Head of caudate nucleus (tissue), 42 donors: ENCODE measurements at places on chromosomes 7 and 10.

- DNase-seq: no peak
Measured at GRCh38 chr7:158887594-158887993, 31.2 kb downstream of the DYNC2I1 start.

DNA sequence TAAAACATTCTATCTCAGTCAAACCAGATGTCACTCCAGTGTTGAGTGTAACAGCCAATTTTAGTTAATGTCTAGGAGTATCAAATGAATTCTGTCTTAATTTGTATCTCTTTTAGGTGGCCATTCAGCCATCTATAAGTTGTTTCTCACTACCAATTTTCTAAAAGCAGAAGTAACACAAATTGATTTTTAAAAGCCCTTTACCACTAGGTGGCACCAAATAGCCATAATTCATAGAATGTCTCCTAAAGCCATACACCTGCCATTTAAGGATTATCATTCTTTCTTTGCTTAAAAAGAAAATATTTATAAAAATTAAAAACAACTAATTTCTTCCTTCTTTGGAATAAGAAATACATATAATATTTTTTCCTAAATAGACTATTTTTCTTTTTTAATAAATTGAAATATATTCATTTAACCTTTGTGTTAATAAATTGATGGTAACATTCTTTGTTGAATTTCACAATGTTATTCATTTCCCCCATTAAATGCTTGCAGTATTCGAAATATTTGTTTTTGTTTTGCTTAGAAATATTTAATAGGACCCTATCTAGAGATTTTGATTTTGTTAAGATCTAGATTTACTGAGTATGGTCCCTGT, 107.8 kb upstream of the PPP1R3A start:
- DNase-seq: no peak

GRCh38 chr10:59131666-59132065, 44.8 kb upstream of the PHYHIPL start:
- no peak for DNase-seq

- DNase-seq: no peak
Measured at GRCh38 chr7:48628793-48629349, 295.5 kb upstream of the CDC14C start.

- no peak for DNase-seq
Measured at GRCh38 chr7:130925136-130925794, 191.3 kb upstream of the KLF14 start.

DNA sequence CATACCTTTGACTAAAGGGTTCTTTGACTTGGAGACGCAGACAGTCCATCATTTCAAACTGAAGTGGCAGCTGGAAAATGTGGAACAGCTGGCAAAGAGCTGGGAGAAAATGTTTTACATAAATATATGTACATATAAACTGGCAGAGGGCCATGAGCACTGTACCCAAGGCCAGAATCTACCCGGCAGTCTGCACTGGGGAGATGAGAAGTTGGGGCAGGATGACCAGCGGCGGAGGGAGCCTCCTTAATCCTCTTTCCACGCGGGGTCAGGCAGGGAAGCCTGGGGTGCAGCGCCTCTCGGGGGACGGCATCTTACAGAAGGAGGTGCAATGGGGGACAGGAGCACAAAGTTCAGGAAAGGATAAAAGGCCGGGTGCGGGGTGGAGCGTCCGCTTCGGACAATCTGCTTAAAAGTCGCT, 1.3 kb downstream of the GLI3 start:
- no peak for DNase-seq

GRCh38 chr10:73110345-73110849, at the start of gene NUDT13:
Gene NUDT13 (plus strand): TSS chr10:73110455. CDS start chr10:73114366, 3,911 bp downstream.
- DNase-seq: peak; percentile 85

- no peak for DNase-seq
Measured at GRCh38 chr10:44992070-44992731, 8.5 kb upstream of the ZNF22 start.

DNA sequence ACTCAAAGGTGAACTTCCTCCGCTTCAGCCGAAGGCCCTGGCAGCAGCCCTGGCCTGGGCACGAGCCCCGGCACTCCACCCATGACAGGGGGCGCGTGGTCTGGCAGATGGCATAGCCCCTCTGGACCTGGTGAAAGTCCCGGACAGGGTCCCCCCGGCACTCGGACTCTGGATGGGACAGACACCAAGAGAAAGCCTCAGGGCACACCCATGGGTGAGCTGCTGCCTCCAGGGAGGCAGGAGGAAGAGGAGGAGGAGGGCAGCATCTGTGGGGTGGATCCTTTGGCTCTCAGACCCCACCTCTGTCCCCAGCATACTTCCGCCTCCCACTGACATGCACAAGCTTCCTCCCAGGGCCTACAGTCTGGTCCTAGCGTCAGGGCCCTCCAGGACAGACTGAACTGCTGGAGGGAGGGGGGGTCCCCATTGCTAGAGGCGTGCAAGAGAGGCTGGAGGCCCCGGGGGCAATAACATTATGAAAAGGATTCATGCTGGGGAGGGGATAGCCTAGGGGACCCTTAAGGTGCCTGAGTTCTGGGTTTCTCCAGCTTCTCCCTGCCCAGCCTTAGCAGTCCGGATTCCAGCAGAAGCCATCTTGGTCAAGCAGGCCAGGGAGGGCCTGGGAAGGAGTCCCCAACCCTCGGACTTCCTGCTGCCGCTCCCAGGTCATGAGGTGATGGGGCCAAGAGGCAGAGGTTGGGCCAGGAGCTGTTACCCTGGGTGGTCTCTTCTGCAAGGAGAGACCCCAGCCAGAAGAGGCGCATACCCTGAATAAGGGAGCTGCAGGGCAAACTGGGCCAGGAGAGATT, 169.3 kb downstream of the LCOR start:
- DNase-seq: no peak

DNA sequence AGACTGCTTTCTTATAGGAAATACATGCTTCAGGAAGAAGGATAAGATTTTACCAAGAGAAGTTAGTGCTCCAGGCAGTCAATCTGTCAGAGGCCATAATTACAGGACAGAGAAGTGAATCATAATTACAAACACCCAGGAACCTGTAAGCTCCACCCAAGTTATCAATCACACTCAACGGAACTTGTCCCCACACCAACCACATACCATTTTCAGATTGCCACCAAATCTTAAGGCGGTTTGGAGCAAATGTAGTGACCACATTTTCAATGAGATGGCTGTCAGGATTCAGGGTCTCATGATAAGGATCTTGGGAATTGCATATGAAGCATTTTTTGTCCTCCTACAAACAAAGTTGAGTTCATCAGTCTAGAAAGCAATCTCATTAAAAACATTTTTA, 4.8 kb downstream of the LAMB1 start:
- no peak for DNase-seq

GRCh38 chr10:61705022-61705613, 42.4 kb downstream of the CABCOCO1 start:
- DNase-seq: no peak

- no peak for DNase-seq
Measured at GRCh38 chr10:105559333-105560097, 918.4 kb downstream of the SORCS3 start.

GRCh38 chr7:1667566-1668395, 2.3 kb upstream of the ELFN1 start:
- DNase-seq: no peak

DNA sequence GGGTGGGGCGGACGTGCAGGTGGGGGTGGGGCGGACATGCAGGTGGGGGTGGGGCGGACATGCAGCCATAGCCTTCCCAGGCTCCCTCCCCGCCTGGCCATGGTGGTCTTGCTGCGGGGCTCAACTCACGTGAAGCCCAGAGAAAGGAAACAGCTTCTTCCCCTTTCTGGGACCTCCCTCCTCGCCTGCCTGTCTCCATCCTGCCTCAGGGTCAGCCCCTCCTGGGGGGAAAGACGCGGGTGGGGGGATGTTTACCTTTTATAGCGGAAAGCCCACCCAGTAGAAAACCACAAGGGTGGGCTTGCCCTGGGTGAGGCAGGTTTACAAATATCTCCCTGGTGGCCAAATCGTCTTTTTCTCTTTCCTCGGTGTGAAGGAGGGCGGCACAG, 520.0 kb downstream of the GLRX3 start:
- DNase-seq: no peak

DNA sequence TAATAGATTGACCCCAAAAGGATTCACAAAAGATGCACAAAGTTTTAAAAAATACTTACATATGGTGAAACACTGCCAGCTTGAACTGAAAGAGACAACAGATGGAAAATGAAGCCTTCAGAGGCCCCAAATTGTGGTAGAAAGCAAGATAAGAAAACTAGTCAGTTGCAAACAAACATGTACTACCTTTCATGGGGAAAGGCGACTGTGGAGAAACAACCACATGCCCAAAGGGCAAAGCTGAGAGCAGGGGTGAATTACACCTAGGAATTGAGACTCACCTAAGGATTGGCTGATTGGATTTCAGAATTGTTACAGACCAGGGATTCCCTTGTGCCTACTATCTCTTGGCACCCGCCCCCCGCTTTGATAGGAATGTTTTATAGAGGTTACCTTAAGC, 13.1 kb downstream of the EPC1 start:
- DNase-seq: no peak

DNA sequence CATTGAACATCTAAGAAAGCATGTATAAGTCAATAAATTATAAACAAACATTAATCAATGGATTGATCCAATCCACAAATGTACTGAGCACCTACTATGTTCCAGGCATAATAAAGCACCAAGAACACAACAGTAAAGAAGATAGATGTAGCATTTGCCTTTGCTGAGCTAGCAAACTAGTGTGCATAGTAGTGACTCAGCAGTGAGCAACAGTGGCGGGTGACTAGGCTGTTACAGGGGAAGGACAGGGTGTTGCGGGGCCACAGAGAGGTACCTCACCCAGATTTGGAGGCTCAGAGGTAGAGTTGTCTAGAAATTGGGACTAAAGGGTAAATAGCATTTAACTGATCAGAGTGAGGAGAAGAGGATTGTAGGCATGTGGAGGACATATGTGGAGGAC, 83.6 kb downstream of the NXPH1 start:
- no peak for DNase-seq

DNA sequence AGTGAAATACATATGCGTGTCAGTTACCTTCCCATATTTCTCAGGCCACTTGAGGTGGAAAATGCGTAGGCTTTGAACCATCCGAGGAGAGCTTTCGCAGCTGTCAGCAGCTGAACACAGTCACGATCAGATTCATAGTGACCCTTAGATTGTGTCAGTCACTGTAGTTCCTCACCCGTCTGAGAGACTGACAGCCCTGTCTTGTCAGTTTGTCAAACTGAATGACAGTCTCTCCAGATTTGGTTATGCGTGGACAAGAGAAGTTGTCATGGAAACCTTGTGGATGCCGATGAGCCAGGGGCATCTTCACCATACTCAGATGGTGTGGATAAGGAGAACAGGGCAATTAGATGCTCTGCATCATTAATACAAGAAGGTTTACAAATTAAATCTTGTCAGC, 546.3 kb downstream of the TYW1 start:
- no peak for DNase-seq

DNA sequence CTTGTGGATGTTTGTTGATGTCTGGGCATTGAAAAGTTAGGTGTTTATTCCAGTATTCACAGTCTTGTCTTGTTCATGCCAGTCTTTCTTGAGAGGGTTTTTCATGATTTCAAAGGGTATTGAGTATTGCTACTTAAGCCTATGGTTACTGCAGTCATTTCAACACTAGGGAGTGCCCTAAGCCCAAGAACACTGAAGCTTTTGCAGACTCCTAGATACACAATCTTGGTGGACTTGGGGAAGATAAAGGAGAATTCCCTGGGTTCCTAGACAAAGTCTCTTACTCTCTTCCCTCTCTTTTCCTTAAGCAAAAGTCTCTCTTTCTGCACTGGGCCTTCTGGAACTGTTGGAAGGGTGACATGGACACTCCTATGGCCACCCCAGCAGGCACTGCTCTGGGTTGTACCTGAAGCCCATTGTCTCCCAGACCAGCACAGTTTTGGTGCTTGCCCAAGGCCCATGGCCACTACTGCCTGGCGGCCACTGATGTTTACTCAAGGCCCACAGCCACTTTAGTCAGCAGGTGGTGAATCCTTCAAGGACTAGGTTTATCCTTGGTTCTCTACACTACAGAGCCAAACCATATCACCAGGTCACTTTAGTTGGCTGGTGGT, 24.9 kb downstream of the SAMD9 start:
- no peak for DNase-seq

- no peak for DNase-seq
Measured at GRCh38 chr10:11274452-11274851, 256.8 kb downstream of the CELF2 start.

DNA sequence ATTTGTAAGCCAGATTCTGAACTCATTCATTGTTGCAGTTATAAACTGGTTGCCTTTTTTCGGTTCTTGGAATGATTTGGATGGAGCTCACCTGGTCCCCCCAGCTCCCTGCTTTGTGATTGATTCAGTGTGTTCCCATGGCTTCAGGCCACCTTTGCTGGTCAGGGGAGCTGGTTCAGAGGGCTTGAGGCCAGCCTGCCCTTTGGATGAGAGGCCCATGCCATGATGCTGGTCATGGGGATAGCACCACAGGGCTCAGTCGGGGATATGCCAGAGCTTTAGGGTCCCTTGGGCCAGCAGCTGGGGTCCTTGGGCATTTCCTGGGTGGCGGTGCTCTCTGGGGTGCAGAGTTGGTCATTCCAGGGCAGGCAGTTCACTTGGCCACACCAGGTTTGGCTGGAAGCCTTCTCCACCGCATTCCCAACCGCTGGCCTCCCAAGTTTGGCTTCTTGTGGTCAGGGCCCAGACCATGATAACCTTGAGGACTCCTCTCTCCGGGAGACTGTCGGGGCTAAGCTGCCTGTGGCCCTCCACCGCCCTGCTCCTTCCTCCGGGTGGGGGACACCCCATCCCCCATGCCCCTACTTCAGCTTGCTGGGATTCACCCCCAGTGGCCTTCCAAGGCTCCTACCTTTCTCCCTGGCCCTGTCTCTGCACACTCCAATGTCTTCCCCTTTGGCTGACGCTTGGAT, 65.1 kb downstream of the MGMT start:
- DNase-seq: no peak

DNA sequence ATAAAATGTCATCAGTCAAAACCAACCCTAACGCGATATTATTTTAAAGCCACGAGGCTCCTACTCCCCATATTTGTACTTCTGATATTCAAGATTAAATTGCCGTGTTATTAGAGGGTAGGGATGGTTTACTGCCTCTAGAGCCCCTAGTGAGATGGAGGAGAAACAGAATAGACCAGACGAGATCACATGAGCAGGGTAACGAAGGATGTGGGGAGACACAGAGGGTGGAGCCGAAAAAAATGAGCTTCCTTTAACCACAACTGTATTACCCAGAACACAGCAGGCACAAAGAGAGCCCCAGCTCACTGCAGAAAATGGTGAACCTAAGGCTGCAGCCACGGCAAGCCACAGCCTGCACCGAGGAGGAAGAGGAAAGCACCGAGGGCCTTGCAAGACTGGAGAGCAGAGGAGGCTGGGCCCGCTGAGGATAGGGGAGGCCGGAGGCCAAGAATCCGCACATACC, 14.3 kb downstream of the ZC3HAV1 start:
- no peak for DNase-seq

GRCh38 chr10:90062786-90063185, 361.4 kb downstream of the KIF20B start:
- DNase-seq: no peak

DNA sequence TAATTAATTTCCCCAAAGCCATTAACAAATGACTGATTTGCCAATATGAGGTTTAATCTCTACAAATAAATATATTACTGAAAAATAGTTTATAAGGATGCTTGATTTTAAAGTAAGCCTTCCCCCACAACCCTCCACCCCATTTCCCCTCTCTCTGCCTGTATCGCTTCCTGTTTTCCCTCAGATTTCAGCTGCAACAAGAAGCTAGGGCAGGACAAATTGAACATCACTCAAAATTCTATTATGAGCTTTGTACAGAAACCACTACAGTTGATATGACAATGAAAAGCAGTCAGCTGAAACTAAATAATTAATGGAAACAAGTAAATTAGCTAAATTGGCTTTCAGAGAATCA, 109.0 kb upstream of the SP4 start:
- no peak for DNase-seq

- DNase-seq: no peak
Measured at GRCh38 chr10:89252225-89252585, 630 bp upstream of the LIPA start.
